ENCODE measurements at places on chromosomes 3 and 15.

DNA sequence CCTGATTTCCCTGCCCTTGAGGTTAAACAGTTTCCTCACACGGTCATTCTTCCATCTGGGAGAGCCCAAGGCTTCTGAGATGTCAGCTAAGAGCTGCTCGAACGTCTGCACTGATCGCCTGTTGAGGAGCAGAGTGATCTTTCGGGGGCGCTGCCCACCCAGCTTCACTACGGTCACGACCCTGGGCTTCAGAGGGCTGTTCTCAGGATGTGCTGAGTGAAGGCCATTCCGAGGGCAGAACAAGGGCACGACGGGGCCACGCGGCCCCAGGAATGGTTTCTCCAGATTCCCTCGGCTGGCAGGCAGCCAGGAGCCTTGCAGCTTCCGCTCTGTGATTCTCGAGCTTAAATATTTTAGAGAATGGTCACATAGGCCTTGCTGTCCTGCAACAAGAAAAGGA lies 25.7 kb downstream of the DCLK3 start:
- DNase-seq = no peak

- DNase-seq = no peak
Observed at GRCh38 chr3:144151983-144152382, 180.4 kb downstream of the DIPK2A start.

- no peak for DNase-seq
Observed at GRCh38 chr3:100402256-100402655, 917 bp downstream of the LNP1 start.

GRCh38 chr3:12620305-12620704 lies 43.6 kb downstream of the RAF1 start:
- DNase-seq = no peak

GRCh38 chr3:187744169-187745151 lies 808 bp downstream of the BCL6 start:
- peak; percentile 25 for DNase-seq

DNA sequence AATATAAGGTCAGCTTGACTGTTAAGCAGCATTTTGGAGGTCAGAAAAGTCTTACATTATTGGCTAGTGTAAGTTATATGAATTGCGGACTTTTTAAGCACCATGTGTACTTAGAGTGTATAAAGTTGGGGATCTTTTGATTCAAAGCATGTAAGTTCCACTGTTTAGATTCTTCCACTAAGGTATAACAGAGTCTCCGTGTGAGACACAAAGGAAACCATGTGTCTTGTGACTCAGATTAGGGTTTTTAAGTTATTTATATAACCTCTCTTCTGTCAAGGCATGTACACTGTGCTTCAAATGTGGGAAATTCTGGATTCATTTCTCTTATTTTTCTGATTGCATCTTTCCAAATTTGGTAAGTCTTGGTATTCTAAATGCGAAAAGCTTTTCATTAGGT lies 143.5 kb upstream of the SOX2 start:
- no peak for DNase-seq

DNA sequence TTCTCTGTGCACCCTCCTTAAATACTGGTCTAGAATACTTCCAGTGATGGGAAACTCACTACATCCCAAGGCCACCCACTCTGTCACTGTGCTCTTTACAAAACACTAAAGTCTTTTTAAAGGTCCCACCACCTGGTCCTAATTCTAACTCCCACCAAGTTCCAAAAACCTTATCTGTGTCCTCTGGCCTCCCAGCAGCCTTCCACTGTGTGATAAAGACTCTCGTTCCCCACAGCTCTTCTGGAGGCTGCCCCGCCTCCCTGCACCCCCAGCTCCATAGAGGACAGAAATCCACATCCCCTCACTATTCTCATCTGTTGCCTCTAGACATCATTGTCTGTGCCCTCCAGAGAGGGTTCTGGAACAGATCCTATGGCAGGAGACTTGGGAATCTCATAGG lies 276.4 kb downstream of the FAM43A start:
- DNase-seq = no peak

GRCh38 chr15:26943866-26944265 lies 27.1 kb upstream of the GABRG3 start:
- no peak for DNase-seq

GRCh38 chr3:54353546-54353945 lies 231.2 kb downstream of the CACNA2D3 start:
- DNase-seq = no peak

DNA sequence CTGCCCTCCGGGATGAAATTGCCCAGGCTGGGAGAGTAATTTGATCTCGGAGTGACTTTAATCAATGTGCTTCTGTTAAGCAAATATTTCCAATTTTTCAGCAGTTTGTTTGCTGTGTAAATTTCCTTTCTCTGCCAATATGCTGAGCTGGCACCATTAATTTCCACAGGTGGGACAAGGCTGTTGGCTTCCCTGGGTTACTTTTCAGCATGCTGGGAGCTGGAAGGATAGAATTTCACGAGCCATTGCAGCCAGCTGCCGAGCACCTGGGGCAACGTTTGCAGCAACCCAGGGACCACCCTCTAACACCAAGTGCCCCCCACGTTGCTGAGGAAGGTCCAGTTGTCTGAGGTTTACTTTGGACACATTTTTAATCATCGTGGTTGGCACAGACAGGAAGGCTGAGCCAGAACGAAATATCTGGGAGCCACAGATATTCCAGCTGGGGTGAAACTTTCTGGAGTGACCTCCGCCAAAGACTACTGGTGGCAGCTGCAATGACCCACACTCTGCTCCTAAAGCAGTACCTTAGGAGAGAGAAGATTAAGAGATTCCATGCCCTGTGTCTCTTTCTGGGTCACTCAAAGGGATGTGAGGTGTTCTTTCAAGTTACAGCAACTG lies 293.3 kb upstream of the RGMA start:
- DNase-seq = no peak

GRCh38 chr3:8635631-8636030 lies 9.0 kb downstream of the SSUH2 start:
- no peak for DNase-seq

- no peak for DNase-seq
Observed at GRCh38 chr3:45665101-45665572, 24.1 kb upstream of the SACM1L start.

- no peak for DNase-seq
Observed at GRCh38 chr15:79015416-79015815, 70.6 kb upstream of the CTSH start.

GRCh38 chr3:132679911-132680310 lies 19.8 kb downstream of the UBA5 start:
- DNase-seq = no peak

- DNase-seq = no peak
Observed at GRCh38 chr3:4270720-4271119, 32.4 kb upstream of the SETMAR start.

DNA sequence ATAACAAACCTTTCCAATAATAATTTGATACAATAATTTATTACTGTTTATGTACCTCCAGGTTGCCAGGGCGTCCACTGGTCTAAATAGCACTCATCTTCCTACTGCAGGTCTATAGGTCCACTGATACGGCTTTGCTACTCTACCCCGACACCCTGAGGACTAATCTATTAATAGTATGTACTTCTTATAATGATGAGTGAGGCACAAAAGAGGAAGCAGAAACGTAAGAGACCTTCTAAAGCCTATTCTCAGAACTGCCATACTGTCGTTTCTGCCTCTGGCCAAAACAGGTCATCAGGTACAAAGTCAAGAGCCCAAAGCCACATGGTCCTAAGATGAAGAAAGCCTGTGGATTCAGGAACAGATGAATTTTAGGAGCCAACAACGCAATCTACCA lies 163.2 kb upstream of the GRM7 start:
- DNase-seq = no peak

DNA sequence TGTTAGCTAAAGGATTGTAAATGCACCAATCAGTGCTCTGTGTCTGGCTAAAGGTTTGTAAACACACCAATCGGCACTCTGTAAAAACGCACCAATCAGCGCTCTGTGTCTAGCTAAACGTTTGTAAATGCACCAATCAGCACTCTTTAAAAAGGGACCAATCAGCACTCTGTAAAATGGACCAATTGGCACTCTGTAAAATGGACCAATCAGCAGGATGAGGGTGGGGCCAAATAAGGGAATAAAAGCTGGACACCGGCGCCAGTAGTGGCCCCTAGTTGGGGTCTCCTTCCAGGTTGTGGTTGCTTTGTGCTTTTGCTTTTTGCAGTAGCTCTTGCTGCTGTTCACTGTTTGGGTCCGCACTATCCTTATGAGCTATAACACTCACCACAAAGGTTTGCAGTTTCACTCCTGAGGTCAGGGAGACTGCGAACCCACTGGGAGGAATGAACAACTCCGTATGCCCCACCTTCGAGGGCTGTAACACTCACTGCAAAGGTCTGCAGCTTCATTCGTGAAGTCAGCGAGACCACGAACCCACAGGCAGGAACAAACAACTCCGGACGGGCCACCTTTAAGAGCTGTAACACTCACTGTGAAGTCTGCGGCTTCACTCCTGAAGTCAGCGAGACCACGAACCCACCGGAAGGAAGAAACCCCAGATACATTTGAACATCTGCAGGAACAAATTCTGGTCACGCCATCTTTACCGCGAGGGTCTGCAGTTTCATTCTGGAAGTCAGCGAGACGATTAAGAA lies 1.1 kb upstream of the SUCLG2 start:
- peak; percentile 58 for DNase-seq

DNA sequence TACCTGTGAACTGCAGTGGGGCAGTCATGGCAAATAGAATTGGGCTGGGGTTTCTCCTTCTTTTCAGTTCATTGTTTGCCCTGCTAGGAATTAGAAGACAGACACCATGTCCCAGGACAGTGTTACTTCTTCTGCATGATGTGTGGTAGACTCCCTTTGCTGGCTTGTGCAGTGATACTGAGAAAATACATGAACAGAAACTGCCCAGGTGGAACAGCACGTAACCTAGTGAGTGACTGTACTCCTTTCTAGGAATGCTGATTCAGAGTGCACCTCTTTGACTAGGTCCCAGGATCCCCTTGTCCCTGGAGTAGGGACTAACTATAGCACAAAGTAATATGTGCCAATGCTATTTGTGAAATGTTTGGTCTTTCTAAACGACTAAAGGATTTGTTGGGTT lies 10.7 kb upstream of the SLC22A13 start:
- no peak for DNase-seq

- DNase-seq = no peak
Observed at GRCh38 chr3:164208048-164208447, 870.2 kb downstream of the SI start.

GRCh38 chr15:81069909-81070308 lies 64.2 kb upstream of the CFAP161 start:
- DNase-seq = no peak

DNA sequence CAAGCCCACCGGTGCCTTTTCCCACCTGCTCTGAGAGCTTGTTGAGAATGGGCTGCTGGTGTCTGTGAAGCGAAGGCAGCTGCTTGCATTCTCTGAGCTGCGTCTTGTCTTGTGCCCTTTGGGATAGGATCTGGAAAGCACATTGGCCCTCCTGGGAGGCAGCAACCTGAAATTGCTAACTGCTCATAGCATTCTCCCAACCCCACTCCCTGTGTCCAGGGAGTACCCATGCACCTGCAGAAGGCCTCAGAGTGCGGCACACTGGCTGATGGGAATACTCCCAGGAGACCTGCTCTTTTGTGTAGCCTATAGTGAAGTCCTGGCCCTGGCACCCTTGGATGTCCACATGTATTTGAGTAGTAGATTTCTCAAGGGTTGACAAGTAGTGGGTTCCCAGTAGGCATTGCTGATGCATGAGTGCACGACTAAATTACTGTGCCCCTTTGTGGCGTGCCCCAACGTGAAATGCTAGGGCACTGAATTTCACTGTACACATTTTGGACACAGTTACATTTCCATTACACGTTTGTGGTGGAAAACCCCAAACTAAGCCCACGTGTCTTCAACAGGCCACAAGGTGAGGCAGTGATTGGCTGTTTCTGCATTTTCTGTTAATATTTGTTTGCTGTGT lies 3.7 kb downstream of the EPHB1 start:
- no peak for DNase-seq

DNA sequence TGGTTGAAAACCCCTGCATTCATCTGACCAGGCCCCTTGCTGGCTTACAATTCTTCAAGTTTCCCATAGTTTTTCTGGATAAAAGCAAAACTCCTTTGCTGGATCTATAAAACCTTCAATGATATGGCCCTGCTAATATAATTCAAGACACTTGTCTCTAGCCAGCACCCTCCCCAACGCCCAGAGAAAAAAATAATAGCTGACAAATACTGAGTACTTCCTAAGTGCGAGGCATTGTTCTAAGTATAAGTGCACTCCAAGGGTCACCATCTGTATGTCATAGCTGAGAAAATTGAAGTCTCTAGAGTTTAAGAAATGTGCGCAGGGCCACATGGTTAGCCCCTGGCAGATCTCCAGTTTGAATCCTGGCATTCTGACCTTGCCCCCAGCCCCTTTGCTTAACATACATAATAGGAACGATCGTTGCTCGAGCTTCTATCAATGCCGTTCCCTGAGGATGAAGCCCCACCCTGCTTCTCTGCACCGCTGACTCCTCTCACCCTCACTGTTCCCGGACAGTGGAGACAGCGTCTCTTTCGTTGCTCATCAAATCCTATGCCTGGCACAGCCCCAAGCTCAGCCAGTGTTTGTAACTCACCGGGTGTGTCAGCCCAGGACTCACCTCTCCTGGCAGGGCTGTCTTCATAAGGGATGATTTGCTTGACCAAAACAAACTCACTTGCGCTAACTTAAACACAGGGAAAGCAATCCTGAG lies 377.1 kb upstream of the PROK2 start:
- no peak for DNase-seq

DNA sequence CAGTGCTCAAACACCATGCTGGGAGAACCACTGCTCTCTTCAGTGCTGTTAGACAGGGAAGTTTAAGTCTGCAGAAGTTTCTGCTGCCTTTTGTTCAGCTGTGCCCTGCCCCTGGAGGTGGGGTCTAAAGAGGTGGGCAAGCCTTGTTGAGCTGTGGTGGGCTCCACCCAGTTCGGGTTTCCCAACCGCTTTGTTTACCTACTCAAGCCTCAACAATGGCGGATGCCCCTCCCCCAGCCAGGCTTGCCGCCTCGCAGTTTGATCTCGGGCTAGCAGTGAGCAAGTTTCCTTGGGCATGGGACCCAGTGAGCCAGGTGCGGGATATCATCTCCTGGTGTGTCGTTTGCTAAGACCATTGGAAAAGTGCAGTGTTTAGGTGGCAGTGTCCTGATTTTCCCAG lies 670.2 kb upstream of the ALCAM start:
- no peak for DNase-seq

DNA sequence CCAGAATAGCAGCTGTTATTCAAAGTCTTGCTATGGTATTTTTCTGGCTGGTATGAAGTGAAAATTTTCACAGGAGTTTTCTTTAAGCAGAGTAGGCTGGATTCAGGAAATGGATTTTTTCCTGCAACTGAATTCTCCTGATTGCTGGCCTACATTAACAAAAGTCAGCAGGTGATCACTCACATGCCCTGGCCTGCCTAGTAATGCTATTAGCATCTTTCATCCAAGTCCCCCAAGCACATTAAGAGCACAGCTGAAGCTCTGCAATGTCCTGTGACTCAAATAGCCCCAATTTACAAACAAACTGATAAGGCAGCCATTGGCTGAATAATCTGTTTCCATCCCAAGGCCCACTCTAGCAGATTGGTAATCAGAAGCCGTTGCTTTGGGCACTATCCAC lies 688.3 kb upstream of the LMCD1 start:
- DNase-seq = no peak

GRCh38 chr3:1773679-1774078 lies 325.0 kb upstream of the CNTN4 start:
- no peak for DNase-seq

- no peak for DNase-seq
Observed at GRCh38 chr3:134059671-134060560, 30.2 kb upstream of the SLCO2A1 start.

Data from stimulated activated CD8-positive, alpha-beta memory T cell treated with anti-CD3 and anti-CD28 coated beads, Interleukin-4, amount 100 ng/mL, for 1 hour (primary cell).